CD4-positive, alpha-beta T cell treated with Interleukin-15 for 1 hour (primary cell): ENCODE measurements at places on chromosomes 3 and 15.

DNA sequence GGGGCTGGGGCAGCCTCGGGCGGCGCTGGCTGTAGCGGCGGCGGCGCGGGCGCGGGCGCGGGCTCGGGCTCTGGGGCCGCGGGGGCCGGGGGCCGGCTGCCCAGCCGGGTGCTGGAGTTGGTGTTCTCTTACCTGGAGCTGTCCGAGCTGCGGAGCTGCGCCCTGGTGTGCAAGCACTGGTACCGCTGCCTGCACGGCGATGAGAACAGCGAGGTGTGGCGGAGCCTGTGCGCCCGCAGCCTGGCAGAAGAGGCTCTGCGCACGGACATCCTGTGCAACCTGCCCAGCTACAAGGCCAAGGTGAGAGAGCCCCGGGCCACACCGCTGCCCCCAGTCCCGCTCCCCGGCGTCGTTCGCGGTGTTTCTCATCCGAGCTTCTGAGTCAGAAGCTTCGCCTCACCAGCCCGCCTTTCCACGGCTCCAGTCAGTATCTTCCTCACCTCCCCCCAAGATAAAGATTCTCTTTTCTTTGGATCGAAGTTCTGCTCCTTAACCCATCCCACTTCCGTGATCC, 600 bp downstream of the FBXO45 start:
- peak; percentile 50 for DNase-seq

- DNase-seq, result no peak
Observed at GRCh38 chr15:29005931-29006330, 120.2 kb downstream of the APBA2 start.

GRCh38 chr3:15637131-15637951, 35.8 kb downstream of the BTD start:
- DNase-seq, result no peak

- no peak for DNase-seq
Observed at GRCh38 chr3:14793126-14793857, 25.5 kb upstream of the FGD5 start.

DNA sequence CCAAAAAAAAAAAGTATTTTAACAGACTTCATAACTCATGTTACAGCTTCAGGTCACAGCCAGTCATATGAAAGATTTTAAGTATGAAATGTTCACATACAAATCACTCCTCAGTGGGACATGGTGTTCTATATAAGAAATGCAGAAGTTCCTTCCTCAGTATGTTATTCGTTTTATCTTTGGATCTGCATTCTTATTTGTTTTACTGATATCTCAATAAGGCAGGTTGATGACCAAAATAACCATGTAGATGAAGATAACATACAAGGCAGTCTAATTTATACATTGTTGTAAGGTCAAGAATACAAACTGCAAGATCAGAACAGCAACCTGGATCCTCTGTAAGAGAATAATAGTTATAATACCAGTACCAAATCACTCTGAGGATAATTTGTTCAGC, 75.6 kb downstream of the CHAC1 start:
- no peak for DNase-seq

- DNase-seq, result no peak
Observed at GRCh38 chr3:143720381-143720780, 127.9 kb downstream of the SLC9A9 start.

DNA sequence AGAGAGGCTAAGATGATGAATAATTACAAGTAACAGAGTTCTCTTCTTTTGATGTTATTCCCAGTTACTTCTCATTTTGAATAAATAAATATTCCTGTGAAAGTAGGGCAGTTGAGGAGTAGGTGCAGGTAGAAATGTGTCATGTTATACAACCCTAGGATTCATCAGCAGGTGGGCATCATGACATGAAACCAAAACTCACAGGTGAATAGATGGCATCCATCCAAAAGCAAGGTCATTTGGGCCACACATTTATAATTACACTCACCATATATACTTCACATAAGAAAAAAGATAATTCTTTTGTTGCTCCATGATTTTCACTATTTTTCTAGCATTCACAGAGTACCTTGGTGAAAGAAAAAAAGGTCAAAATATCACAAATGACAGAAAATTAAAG, 273.6 kb downstream of the ZBBX start:
- DNase-seq, result no peak

- DNase-seq, result no peak
Observed at GRCh38 chr3:188656196-188656982, 502.4 kb downstream of the LPP start.

- DNase-seq, result no peak
Observed at GRCh38 chr15:65936282-65936681, 67.0 kb downstream of the RAB11A start.

GRCh38 chr15:62164396-62165103, 535 bp downstream of the C2CD4B start:
- DNase-seq, result no peak

GRCh38 chr3:127222664-127223063, 29.7 kb downstream of the PRR23E start:
- no peak for DNase-seq

DNA sequence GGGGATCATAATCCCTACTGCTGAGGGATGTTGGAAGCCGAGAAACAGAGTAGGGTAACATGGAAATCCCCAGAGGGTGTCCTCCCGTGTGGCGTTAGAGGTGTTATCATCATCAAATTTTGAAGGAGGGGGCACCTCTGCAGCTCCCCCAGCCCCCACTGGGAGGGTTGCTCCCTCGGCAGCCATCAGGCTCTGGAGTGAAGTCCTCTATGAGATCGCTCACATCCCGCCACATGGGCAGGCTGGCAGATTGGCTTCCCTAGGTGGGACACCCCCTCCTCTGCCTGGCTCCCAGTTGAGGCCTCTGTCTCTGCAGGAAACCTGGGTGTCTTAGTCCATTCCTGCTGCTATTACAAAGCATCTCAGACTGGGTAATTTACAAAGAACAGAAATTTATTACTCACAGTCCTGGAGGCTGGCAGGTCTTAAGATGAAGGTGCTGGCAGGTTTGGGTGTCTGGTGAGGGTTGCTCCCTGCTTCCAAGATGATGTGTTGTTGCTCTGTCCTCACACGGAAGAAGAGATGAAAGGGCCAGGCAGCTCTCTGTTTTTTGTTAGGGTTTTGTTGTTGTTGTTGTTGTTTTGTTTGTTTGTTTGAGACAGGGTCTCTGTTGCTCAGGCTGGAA, 120.5 kb downstream of the NUP210 start:
- no peak for DNase-seq

GRCh38 chr3:157393113-157393512, 43.5 kb upstream of the PTX3 start:
- no peak for DNase-seq

- peak; percentile 41 for DNase-seq
Observed at GRCh38 chr3:58666683-58667082, at the start of gene FAM3D. Gene FAM3D, minus strand, starts transcription at chr3:58666774. Its CDS starts 11,211 bp downstream, at chr3:58655563.

DNA sequence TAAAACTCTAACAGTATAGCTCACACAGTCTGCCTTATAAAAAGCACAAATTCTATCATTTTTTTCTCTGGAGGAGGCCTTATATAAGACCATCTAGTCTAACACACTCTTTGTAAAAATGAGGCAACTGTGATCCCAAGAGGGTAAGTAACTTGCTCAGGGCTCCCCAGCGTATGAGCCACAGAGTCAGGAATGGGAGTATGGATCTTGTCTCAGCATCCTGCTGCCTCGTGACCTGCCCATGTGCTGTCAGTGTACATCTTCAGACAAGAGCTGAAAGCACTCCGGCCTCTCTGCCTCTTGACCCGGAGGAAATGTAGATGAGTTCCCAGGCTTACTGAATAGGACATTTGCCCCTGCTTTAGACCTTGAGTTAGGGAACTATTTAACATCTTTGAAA, 28.4 kb upstream of the MEF2A start:
- DNase-seq, result no peak

DNA sequence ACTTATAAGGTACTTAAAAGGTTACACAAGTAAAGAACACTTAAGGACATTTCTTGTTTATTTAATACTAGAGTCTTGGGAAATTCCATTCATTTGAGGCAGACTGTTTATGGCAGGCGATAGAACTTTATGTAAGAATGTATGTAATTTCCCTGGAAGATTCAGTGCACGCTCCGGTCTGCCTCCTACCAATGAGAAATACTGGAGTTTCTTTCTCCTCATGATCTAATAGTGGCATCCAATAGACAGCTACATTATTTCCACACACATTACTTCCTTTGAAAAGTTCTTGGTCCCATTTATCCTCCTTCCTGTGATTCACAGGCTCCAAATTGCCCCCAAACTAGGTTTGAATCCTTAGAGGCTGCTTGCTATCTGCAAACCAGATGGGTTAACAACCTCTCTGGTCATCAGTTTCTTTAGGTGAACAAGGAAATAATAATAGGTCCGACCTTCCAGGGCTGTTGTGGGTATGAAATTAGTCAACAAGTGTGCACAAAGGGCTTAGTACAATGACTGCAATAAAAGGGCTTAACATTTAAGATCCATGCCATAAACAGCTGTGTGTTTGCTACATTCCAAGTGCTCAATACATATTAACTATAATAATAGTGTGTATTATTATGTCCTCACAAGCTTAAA, 30.7 kb downstream of the EIF4E3 start:
- no peak for DNase-seq

DNA sequence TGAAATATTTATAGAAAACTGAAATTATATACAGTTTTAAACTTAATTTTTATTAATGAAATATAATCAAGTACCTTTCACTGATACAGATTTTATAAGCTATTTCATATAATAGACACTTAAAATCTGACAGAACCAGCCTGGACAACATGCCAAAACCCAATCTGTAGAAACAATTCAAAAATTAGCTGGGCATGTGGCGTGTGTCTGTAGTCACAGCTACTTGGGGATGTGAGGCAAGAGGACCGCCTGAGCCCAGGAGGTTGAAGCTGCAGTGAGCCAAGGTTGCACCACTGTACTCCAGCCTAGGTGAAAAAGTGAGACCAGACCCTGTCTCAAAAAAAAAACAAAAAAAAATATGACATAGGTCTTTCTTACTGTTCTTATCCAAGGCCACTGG, 238.3 kb upstream of the MANF start:
- no peak for DNase-seq

GRCh38 chr3:10364806-10365205, 43.9 kb upstream of the SEC13 start:
- no peak for DNase-seq

- no peak for DNase-seq
Observed at GRCh38 chr3:36656873-36657272, 107.5 kb downstream of the DCLK3 start.

DNA sequence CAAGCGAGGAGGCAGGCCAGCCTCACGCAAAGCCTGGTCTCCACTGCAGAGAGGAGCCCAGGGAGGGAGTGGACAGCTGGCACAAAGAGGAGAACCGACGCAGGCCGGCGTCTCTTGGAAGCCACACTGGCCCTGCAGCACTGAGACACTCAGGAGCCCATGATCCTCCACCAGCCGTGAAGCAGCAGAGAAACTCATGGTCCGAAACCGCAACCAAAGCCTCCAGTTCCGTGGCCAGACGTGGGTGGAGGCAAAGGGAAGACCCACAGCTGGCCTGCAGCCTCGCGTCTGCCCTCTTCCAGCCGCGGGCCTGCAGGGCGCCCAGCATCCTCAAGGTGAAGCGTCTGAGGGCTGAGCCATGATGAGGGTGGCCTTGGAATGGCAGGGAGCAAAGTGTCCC, 62.2 kb upstream of the SEC61A1 start:
- DNase-seq, result no peak

DNA sequence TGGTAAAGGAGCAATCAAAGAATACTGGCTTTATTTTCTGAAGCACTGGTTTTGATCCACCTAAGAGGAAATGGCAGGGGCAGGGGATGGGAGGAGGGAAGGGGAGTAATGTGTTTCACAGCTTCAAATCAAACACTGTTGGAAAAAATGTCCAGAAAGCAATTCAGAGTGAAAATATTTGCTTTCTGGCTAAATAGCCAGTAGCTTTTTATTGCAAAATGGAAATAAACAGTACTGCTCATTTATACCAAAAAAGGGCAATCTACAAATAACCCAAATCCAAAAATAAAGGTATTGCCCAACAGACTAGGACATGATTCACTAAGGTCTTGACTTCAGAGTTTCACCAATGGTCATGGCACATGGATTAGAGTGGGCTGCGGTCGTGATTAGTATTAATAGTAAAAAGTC, 279.3 kb upstream of the THBS1 start:
- no peak for DNase-seq

GRCh38 chr3:105580296-105580965, 213.7 kb downstream of the ALCAM start:
- no peak for DNase-seq

DNA sequence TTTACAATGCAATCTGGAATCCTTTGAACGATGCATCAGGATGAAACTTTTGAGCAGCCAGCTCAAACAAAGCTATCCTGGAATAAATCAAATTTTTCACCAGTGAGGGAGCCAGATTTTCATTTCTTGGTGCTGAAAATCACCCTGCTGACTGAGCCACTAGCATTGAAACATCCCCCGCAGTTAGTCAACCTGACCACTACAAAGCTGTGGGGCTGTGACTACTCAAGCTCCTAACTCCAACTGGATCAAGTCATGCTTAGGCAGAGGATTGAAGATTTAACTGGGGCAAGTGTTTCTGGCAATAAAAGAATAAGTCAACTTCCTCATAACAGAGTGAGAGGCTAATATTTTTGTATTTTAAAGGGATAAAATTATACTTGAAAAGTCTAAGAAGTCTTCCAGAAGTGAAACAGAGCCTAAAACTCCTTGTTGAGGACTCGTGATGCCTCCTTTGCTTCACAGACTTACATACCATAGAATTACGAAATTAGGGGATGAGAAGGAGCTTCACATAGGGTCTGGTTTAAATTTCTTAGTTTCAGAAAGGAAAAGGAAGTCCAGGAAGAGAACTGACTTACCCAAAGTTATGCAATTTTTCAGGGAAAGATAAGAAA, 177.8 kb downstream of the SERPINI1 start:
- DNase-seq, result no peak

- no peak for DNase-seq
Observed at GRCh38 chr15:95995375-95996168, 334.9 kb upstream of the NR2F2 start.

DNA sequence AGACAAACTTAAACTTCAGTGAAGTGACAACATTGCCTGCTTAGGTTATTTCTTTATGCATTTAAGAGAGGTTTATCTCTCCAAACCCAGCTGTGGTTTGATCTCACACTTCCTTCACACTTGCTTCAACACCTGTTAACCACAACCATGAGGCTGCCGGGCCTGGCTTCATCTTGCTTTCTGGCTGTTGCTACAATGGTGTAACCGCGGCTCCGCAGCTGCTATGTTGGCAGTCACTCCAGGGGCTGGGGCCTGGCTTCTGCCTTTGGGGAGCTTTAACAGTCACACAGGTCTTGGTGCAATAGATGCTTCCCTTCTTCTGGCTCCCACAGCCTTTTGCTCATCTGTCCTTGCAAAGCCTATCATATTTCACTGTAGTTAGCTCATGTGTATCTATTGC, 72.9 kb upstream of the MNS1 start:
- DNase-seq, result peak; percentile 37
